Right forelimb (tissue), 1 donor: ENCODE measurements at places on chromosomes 3 and 15.

DNA sequence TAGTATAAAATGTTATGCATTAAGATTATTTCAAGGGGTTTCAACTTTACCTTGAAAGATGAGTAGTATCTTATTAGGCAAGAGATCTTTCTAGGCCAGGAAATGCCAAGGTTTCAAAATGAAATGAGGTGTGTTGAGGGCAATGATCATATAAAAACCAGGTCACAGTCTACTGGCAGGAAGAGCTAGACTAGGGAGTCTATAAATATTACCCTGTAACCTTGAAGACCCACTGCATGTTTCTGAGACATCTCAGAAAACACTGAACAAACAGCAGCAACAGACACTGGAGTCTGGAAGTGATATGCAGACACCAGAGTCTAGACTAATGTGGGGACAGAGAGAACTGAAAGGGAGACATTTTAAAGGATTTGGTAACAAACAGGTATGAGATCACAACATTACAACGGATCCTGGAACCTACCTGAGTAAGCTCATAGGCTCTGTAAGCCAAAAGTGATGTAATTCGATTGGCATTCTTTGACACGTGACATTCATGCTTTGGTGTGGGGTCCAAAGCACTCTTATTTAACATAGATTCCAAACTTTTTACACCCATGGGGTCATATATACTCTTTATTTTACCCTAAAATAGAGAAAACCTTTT lies 15.0 kb downstream of the TASOR start:
- no peak for DNase-seq

DNA sequence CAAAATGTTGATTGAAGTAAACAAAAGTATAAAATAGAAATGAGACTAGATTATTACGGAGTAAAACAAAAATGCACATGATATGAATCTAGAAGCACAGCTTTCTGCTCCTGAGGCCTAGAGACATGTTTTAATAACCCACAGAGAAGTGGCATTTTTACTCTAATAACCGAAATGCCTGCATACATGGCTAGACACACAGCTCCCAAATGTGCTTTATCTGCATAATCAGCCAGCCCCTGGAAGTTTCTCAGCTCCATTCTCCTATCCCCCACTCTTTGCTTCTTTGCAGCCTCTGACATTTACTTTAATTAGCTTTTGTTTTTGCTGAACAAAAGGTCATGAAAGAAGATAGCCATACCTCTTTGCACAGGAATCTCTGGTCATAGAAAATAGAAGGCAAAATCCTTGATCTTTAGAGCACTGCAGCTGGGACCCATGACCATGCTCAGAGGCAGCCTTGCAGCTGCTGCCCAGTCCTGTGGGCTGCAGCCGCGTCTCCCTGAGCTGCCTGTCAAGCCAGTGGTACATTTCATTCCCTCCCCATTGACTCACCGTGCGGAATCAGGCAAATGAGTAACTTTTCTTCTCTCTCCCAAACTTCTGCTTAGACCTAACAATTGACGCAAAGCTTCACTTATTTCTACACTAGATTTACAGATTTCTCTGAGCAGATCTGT lies at the start of gene VEPH1:
VEPH1 (minus strand) TSS at position 501 of the 680 bp plus-strand sequence. CDS start 8,067 bp downstream, outside the sequence.
- no peak for DNase-seq

GRCh38 chr3:24428481-24428880 lies 66.2 kb downstream of the THRB start:
- no peak for DNase-seq

DNA sequence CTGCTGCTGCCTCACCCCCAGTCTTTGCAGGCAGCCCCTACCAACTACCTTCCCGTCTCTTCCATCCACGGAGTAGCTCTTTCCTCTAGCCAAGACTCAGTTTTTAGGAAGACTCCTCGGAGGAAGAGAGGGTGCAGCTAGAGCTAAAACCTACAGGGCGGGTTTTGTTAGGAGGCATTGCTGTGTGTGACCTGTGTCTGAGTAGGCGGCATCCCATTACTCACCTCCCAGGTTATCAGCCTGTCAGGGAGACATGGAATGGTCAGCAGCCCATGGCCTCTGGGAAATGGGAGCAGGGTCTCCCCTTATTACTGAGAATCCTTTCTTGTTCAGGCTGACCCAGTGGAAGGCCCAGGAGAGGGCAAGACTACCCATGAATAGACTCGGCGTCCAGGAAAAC lies 43.8 kb upstream of the FGD5 start:
- DNase-seq, result no peak

DNA sequence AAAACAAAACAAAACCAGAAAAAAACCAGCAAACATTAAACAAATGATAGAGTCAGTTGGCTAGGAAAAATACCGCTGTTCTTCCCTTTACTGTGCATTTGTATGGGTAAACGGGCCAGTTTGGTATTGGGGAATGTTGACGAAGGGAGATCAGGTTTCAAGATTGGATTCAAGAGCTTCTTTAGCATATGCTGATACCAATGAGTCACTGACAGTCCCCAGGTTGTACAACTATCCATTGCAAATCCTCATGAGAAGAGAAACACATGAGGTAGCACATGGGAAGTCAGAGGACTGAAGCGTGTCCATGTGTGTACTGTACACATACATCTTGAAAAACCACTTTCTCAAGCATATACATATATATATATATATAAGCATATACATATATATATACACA lies 25.6 kb downstream of the TIGIT start:
- no peak for DNase-seq

- no peak for DNase-seq
These were observed 52.8 kb upstream of the UTS2B start for GRCh38 chr3:191383124-191383523.

DNA sequence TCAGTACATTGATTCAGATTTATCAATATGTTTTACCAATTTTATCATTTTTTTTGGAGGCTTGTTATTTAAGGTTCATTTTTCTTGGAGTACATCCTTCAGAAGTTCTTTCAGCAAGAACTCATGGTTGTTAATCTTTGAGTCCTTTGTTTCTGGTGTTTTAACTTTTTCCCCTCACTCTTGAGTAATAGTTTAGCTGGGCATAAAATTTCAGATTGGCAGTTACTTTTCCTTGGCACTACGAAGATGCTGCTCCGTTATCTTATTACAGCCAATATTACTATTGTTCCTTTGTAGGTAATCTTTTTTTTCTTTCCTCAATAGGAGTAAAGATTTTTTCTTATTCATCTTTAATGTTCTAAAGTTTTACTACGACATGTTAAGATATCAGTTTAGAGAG lies 9.8 kb downstream of the LRRC58 start:
- no peak for DNase-seq

- no peak for DNase-seq
These were observed 95.6 kb upstream of the LIPC start for GRCh38 chr15:58336161-58336560.

- no peak for DNase-seq
These were observed 83.7 kb upstream of the OXTR start for GRCh38 chr3:8853081-8853480.

DNA sequence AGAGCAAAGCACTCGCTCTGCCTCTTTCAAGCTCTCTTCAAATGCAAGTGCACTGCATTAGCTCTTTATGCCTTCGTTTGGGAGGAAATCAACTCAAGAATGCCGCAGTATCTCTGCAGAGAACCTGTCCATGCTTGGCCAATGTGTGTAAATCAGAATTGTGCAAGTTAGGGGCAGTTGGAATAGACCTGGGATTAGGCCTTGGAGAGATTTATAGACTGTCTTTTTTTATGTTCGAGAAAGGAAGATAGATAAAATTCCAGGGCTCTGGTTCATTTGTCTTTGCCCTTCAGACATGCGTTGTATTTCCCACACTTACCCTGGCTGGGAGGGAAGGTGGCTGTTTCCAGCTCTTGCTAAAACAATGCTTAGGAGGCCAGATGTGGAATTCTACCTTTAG lies 163.7 kb downstream of the MOBP start:
- DNase-seq, result no peak

- DNase-seq, result peak; percentile 55
These were observed 7.1 kb downstream of the CELF6 start for GRCh38 chr15:72312605-72313447.

GRCh38 chr3:188152660-188153436 lies 1.1 kb upstream of the LPP start:
- DNase-seq, result peak; percentile 74

DNA sequence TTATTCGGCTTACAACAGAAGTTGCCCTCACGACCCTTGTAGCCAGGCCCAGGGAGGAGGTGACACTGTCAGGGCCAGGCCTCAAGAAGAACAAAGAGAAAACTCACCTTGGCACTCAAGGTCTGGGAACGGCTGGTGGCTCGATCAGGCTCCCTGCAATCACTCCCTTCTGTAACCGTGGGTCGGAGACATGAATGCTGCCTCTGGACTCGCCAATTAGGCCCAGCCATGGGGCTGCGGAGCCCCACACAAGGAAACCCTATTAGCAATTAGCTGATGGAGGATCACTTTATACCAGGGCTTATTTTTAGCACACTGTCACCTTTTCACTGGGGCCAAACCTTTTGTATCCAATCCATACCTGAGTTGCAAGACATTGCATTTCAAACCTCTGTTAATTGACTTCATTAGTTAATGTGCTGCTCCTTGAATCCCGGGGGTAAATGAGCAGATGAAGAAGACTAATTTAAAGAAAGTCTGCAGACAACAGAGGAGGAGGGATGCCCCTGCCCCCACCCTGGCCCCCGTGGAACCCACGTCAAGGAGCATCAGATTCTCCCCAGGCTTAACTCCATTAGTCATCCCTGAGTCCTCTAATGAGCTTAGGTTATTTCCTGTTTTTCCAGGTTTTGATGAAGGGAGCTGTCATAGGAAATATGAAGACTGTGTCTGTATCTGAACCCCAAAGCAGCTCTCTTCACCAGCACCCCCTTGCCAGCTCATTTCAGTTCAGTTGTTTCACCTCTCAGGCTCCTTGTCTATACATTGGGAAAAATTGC lies 255.3 kb downstream of the RORA start:
- no peak for DNase-seq

DNA sequence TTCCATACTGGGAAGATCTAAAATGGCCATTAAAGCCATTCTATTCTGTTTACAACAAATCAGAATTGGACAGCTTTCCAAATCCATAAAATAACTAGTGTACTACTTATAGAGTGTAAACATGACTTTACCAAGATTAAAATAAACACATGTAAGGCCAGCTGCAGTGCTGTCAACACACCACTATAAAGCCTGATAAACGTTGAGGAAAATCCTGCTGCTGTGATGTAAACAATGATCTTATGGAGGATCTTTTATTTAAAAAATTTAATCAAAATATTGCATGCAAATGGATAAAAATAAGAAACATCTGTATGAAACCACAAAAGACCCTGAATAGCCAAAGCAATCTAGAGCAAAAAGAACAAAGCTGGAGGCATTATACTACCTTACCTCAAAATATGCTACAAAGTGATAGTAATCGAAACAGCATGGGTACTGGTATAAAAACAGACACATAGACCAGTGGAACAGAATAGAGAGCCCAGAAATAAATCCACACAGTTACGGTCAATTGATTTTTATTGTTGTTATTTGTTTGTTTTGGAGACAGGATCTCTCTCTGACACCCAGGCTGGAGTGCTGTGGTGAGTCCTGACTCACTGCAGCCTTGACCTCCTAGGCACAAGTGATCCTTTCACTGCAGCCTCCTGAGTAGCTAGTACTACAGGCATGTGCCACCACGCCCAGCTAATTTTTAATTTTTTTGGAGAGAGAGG lies 428.8 kb upstream of the C2CD4B start:
- no peak for DNase-seq

DNA sequence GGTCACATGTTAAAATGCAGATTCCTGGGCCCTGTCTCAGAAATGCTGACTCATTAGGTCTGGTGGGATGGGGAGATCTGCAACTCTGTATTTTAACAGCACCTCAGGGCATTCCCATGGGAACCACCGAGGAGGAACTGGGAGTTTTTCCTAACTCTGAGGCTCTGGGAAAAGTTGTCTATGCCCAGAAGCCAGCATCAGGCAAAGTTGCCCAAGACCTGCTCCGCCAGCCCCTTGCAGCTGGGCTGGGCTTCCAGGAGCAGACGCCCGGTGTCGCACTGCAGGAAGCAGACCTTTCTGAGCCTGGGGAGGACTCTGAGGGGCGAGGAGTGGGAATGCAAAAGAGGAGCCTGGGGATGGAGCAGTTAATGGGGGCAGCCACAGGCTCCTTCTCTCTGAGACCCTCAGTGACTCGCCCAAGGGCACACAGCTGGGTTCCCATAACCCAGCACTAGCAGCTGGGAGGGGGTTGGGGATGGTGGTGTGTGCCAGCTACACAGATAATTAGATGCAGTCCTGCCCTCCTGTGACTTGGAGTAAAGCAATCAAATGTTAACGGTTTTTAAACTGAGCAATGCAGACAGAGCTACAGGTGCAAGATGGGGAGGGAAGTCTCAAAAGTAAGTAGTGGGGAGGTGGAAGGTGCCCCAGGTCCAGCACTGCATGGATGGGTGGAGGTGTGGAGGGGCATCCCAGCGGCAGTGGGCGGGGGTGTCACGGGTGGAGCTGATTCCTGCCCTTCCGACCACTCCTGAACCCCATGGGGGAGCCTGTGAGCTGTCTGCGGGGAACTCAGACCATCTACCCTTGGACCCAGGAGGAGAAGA lies 100.4 kb downstream of the LSM3 start:
- DNase-seq, result no peak

DNA sequence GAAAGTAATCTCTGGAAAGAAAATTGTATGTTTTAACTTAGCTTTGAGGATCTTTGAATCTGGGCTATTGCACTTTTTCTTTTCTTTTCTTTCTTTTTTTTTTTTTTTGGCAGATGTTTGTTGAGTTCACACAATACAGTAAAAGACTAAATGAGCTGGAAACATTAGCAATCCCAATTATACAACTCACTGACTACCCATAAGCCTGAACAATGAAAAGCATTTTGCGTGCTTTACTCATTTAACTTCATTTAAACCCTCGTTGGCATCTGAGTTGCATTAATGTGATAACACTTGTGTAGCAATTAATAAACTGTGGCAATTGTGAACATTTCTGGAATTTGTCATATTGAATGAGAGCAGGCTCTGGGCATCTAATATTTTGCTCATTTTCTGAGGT lies 269.4 kb upstream of the RBMS3 start:
- no peak for DNase-seq

DNA sequence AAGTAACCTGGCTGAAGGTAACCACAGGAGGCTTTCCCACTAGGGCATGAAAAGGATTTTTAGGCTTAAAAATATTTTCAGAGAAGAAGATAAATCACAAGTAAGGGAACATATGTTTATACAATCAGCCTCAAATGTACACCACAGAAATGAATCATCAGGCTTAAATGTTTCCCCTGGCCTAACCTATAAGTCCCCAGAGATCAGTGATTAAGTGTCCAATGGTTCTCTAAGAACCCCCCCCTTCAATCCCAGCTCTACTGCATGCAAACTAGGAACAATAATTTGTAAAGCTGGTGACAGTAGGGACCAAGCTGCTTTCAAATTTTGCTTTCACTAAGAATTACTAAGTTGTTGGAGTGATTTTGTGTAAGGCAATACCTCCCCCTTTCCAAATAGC lies 431.6 kb upstream of the LMCD1 start:
- DNase-seq, result no peak

DNA sequence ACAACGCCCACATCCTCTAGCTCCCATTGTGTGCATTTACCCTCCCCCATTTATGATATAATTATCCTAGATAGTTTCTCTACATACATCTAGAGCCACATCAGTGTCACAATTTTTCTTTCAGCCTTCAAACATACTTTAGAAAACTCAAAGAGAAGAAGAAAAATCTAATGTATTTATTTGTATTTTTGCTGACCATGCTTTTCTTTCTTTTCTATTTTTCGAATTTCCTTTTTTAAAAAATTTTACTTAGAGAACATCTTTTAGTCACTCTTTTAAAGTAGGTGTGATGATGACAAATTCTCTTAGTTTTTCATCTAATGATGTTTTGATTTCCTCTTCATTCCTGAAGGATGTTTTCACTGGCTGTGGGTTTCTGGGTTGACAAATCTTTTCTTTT lies 117.0 kb upstream of the CHL1 start:
- no peak for DNase-seq
